Muscle of back (tissue), 13 donors: ENCODE measurements at places on chromosomes 13 and 19. TPM values are rescaled to one million over a fixed set of nuclear protein-coding genes. Genes with fewer than 3 reads are reported as not detected.

The SPIB gene
- 0.52 TPM for polyA plus RNA-seq

DNA sequence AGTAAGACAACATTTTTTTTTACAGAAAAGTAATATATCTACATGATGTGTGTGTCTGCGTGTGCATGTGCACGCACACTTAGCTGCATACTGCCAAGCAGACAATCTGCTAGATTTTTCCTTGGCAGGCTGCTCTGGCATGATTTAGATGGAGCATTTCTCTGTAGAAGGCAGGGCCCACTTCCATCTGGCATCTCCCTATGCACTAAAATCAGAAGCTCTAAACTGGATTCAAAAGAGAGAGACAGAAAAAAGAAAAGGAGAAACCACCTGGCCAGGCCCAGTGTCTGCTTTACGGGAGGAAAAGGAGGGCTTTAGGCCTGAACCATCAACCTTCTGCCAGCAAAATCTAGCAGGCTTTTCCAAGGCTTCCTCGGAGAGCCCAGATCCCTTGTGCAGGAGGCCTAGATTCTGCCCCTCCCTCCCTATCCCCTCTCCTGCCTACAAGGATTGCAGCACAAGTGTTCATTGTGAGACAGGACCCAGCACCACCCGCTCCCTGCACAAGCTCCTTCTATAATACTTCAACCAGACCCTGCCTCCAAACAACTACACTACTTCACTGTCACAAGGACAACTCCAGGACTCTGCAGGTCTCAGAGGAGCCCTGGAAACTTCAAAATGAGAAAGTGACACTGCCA lies 99.3 kb downstream of the DOCK9 start:
- no peak for DNase-seq

DNA sequence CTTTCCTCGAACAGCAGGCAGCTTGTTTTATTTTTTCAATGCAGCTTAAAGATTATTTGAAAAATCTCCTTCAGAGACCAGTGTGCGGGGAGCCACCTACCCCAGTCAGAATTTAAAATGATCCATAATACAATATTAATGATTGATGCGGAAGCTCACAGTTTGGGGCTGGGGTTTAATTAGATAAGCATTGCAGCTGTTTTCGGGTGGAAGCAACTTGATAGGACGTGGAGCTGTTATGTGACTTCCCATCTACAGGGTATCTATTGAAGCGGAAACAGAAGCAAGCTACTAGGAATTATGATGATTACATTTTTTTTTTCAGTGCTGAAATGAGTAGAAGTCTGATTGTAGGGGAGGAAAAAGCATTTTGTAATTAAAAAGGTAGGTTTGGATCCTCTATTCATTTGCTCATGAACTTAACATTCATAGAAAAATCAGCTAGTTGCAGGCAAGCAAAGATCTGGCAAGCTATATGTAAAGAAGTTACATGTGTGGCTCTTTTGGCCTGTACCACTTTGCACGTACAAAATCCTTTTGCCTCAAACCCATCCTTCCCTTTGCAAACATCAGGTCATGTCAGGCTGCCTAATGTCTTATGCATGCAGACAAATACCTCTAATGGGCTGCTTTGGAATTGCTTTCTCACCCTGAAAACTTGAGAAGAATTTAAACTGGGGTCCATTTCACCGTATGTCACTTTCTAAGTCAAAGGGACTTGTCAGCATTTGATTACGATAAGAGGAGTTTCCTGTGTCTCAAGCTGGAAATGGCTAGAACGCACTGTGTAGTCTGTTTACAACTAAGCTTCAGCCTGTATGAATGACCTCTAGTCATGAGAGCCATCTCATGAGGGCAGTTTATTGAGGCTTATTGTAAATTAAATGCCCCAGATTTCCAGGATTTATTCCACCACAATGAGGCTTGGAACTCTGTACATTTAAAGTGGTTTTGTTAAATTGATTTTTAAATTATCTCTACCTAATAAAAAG lies 267.1 kb upstream of the TMTC4 start:
- DNase-seq = no peak

DNA sequence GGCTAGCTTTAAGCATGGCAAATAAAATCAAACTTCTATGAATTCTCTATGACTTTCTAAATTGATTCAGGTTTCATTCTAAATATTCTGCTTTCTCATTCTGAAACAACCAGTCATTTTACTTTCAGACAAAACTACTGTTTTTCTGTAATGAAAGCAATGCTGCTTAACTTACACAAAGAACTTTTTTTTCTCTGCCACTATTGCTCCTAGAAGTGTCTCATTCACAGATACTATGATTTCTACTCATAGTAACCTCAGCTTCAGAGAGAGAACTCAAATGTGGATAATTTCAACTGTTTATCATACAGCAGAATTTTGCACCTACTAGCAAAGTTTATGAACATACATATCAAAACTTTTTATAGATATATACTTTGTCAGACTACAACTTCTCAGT lies 724.6 kb downstream of the SLITRK5 start:
- no peak for DNase-seq

DNA sequence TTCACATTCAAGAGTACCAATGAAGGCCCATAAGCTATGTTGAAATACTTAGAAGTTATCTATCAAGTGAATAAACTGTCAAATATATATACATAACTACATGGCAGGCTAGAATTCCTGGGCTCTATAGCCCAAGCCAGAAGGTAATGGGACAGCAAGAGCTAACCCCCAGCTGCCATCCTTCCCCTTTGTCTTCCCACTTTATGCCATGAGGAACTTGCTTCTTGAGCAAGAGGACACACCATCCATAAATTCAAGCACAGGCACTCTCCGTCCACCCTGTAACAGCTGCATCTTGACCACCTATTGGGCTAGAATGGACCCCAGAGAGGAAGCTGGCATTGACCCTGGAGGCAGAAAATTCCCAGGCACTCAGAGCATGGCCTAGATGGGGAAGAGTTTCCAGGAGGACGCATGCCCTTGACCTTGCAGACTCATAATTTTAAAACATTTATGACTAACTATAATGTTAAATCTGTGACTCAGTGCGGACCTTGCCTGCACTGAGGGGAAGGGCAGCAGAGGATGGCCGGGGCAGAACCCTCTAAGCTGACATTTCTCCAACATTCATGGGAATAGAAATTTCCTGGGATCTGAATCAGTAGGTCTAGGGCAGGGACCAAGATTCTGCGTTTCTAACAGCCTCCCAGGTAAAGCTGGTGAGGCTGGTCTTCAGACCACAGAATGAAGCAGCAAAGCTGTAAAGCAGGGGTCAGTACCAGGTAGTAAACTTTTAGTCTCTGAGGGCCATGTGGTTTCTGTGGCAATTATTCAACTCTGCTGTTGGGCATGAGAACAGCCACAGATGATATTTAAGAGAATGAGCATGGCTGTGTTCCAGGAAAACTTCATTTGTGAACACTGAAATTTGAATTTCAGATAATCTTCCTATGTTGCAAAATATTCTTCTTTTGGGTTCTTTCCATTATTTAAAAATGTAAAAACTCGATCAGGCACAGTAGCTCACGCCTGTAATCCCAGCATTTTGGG lies 71.4 kb upstream of the CLDN10 start:
- no peak for DNase-seq

GRCh38 chr19:13149628-13150186 lies 468 bp downstream of the STX10 start:
- DNase-seq = peak; percentile 77

DNA sequence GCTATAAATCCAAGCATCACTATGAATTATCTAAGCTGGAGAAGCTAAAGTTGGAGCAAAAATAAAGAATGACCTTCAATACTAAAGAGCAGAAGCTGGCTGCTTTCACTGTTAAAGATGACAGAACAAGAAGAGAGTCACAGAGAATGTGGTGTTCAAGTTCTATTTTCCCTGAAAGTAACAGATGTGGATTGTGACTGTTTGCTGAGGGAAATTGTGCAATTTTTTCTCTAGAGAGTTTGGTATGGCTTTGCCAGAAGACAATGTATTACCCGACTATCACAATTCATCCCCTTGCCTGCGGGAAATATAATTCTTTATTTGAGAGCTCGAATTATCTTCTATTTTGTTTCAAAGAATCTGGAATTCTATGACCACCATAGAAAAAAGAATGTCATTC lies 83.1 kb downstream of the TNFSF13B start:
- peak; percentile 40 for DNase-seq

- DNase-seq = no peak
Measured at GRCh38 chr13:113938716-113939115, 35.2 kb downstream of the C13orf46 start.

DNA sequence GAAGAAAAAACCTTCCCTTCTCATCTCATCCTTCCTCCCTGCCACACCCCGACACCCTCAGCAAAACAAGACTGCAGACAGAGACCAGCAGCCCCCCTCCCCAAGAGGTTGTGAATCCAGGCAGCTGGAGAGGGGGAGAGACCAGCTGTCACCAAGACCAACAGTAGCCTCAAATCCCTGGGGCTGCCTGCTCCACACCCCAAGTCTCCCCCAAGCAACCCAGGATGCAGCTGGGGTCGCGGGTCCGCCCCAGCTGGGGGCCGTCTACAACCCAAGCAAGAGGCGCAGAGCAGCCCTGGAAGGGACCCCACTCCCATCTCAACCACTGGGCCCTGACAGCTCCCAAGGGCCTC lies 7.1 kb downstream of the KLF16 start:
- no peak for DNase-seq
